Left ventricle myocardium superior (tissue), 1 donor: ENCODE measurements at places on chromosomes 4 and X.
A peak's percentile ranks its signal among the peaks of the same experiment; 100 is the strongest.

- no peak for DNase-seq
Observed at GRCh38 chr4:188463909-188464308, 324.7 kb downstream of the TRIML1 start.

DNA sequence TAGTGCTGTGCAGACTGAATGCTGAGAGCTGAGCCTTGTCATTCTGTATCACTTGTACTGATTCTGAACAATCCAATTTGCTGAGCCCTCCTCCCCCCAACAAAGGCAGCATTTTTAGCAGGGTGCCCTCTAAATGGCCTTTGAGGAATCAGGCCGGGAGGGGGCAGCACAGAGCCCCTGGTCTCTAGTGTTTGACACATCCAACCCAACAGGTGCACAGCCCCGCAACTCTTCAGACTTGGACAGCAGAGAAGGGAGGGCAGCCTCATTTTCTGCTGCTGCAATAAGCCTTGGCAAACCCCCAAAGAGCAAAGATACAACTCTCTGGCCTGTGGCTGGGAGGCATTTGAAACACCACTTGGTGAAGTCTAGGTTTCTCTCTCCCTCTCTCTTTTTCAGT, 3.4 kb downstream of the ATP1B4 start:
- peak; percentile 63 for DNase-seq

- DNase-seq = no peak
Observed at GRCh38 chr4:86921608-86922252, 13.1 kb upstream of the AFF1 start.

DNA sequence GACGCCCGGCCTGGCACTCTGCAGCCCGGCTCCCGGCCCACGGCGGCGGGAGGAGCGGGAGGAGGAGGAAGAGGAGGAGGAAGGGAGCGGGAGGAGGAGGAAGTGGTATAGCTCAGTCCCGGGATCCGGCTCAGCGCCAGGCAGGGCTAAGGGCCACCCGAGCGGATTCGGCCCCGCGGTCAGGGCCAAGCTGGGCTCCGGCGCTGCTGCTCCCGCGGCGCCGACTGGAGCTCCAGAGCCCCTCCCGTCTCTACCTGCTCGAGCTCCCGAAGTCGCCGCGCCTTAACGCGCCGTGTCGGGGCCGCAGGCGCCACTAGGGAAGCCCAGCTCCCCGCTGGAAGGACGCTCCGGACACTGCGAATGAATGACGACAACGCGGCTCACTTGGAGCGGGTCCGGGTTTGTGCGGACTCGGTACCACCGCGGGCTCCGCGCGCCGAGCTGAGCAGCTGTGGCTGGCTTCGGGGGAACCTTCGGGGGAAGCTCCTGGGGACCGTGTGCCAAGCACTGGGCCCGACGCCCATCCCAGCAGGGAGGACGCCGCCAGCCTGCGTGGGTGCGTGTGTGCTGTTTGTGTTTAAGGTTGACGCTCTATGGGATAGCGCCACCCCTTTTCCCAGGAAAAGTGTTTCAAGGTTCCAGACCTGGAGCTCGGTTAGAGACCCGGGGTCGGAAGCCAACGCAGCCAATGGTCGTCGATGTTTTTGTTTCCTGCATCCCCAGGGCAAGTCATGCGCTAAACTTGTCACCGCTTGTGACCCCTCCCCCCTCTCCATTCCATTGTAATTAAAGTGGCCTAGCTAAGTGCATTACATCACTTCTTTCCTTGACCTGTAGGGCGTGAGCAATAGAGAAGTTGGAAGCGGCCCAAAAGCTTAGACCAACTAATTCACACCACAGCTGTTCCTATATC, at the start of gene TBC1D9:
TSS of gene TBC1D9 (minus strand) at position 67 of the 913 bp plus-strand sequence. CDS start 340 bp downstream, outside the sequence.
- DNase-seq = peak; percentile 88

DNA sequence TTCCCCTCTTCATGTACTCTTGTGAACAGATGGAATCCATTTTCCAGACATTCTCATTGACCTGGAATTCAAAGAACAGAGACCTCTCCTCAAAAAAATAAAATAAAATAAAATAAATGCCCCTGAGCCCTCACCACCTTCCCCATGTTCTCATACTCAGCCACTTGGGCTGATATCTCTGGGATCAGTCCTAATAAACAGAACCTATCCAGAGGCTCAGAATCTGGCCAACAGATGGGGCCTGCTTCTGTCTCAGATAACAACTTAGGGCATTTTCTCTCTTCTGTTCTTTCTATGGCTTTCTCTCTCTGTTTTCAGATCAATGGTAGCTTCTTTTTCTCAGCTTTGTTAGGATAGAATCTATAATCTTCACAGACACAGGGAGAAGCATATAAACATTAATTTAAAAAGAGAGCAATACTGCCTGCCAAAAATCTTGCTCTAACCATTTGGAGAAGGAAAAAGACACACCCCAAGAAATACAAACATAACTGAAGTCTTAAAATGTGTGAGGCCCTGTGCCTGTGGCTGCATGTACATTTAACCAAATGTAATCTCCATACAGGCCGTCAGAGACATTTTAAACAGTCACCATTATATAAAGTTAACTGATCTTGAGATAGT, 907.1 kb downstream of the FAT4 start:
- DNase-seq = no peak

DNA sequence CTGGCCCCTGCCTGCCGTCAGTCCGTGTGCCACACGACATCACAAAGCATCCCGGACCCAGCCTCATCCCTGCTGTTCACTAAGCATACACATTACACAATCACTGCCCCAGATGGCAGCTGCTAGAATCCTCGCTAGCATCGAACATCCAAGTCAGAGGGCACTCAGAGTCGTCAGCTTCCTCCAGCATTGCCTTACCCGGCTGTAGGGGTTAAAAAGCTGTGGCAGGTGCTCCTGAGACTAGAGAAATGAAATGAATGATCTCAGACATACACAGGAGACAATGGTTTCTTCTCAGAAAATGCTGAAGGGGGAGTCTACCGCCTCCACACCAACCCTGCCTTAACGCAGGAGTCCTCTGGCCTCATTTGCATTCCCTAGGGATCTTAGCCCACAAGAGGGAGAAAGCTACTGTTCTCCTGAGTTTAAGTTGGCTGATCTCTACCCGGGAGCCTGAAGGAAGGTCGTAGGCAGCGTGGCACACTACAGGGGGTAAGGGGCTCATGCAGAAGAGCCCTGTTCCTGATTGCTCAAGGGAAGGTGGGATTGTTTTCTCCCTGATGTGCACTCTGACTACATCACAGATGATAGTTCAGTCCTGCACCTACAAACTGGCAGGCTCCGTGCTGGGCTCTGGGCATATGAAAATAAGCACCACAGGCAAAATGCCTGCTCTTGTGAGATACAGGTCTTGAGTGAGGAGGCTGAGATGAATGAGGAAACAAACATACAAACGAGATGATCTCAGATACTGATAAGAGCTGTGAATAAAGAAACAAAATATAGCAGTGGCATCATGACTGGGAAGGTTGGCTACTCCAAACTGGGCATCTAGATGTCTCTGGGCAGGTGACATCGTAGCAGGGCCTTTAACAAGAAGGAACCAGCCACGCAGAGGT, 2.6 kb upstream of the KIAA0232 start:
- DNase-seq = no peak

GRCh38 chrX:115592997-115593734, 32.2 kb downstream of the PLS3 start:
- DNase-seq = no peak

DNA sequence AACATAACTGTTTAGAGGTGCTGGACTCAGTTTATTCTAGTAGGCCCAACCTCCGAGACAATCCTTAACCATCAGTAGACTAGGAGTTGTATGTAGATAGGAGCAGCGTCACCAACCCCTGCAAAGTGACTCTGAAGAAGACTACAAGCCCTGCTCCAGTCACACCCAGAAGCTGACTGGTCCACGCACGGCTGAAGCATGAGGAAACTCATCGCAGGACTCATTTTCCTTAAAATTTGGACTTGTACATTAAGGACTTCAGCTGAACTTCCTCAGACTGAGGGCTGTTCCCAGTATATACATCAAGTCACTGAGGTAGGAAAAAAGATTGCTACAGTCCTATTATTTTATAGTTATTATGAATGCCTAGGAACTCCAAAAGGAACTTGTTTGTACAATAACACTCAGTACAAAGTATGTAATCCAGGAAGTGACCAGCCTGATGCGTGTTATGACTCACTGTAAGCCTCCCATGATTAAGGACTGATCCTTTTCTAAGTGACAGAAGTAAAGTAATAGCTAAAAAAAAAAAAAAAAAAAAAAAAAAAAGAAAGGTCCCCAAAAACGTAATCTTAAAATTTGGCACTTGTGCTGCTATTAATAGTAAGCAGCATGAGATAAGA, 41.6 kb upstream of the UGT2B7 start:
- DNase-seq = no peak
